ENCODE measurements at places on chromosomes 2 and 18.

DNA sequence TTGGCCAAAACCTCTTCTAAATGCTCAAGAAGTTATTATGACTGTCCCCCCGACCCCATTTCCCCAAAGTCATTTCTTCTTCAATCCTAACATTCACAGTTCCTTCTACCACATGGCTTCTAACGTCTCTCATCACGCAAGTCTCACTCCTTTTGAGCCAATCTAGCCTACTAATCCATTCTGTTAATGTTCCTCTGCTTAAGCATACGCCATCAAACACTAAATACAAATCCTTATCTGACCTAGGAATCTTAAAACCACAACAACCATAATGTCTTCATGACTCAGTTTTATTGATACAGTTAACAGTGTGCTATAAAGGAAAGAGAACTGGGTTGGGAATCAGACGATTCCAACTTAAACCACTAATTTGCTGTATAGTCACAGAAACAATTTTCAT is 23.9 kb downstream of the HNRNPLL start:
- no peak for DNase-seq

GRCh38 chr2:216632952-216633615 is at the start of gene IGFBP2:
Gene IGFBP2 (plus strand): TSS chr2:216633420. CDS start chr2:216633524, 104 bp downstream.
- no peak for DNase-seq

DNA sequence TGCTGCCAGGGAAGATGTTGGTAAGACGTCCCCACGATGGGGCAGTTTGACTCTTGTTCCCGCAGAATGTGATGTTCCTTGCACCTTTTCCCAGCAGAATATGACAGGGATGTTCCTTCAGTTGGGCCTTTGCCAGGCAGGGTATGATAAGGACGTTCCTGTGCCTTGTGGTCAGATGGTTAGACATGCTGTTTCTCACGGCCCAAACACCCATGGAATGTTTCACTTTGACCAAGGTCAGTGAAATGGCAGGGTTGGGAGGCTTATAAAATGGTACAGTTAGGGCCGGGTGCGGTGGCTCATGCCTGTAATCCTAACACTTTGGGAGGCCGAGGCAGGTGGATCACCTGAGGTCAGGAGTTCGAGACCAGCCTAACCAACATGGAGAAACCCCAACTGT is 40.3 kb upstream of the YPEL5 start:
- DNase-seq, result no peak

DNA sequence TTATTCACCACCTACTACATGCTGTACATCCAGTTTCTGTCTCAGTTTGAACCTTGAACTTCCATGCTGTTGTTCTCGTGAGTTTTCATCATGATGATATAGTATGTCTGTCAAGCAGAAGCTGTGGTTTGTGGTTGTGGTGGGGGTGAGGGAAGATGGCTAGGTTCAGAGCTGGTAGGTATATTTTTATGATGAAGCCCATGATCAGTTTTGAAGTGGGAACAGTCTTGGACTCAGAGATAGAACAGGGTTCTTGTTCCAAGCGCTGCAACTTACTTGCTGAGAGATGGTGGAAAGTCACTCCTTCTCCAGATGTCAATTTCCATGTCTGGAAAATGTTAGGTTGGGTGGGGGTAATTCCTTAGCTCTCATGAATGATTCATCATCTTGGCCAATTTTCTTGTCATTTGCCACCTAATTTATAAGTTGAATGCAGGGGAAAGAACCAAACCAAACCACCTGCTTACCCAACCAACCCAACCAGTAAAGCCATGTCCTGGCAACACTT is 21.6 kb downstream of the PMAIP1 start:
- DNase-seq, result no peak

DNA sequence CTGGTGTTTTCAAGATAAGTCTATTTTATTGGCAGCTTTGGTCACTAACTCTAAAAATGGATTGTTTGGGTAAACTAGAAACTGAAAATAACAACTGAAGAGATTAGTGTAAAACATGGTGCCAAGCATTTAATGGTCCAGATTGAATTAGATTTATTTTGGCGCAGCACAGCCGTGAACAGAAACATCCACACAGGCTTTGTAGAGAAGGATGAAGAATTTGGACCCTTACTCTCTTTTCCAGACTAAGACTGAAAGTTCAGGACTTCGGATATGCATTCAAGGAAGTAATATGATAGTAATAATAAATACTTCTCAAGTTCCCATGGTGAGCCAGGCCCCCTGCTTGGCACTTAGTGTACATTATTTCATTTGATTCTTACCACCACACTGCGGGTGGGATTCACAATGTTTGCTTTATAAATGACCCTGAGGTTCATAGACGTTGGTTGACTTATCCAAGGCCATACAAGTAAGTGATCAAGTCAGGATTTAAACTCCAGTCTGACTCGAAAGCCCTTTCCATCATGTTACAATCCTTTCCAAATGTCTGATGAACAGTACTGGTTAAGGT is 54.2 kb upstream of the ITGB6 start:
- no peak for DNase-seq
